Daoy (cell line): ENCODE measurements at places on chromosomes 16 and 17.

GRCh38 chr16:47806309-47806847, 345.2 kb downstream of the PHKB start:
- no peak for DNase-seq

- no peak for DNase-seq
Observed at GRCh38 chr16:55082591-55082976, 151.9 kb downstream of the IRX5 start.

GRCh38 chr16:79838496-79839259, 238.1 kb upstream of the MAF start:
- no peak for DNase-seq

GRCh38 chr17:69762359-69762758, 312.7 kb upstream of the KCNJ16 start:
- no peak for DNase-seq

DNA sequence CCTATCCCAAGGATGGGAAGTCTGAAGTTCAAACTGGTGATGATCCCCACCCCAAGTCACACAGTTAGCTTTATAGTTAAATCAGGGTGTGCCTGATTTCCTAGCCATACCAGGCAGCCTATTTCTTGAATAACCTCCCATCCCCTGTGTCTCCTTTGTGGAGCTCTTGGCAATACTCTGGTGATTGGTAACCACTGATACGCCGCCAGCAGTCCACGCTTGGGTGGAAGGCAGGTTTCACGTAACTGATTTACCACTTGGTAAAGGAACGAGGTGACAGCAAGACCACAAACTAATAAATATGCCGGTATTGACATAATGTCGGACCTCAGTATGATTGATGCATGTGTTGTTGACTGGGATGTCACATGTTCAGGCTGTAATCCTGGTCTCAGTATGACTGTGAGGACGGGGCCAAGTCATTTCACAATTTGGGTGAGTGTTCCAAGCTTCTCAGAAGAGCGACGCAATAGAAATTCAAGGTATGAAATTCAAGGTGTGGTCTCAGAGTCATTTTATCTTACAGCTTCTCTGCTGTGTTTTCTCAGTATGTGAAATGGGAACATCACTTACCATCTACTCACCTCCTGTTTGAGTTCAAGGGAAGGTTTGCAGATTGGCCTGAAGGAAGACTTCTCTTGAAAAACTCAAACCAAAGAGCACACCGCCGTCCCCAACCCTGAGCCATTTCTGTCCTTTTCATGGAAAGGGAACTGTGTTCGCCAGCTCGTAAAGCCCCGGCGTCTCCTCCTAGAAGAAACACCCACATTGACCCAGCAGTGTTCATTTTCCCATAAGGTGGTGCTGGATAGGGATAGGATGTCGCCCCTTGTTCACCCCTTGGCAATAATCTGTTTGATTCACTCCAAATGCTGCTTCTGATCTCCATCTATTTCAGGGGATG, 678.9 kb downstream of the WWOX start:
- no peak for DNase-seq
